Stomach (tissue), 19 donors: ENCODE measurements at places on chromosomes 3 and 15. TPM values are rescaled to one million over a fixed set of nuclear protein-coding genes. Genes with fewer than 3 reads are reported as not detected.

DNA sequence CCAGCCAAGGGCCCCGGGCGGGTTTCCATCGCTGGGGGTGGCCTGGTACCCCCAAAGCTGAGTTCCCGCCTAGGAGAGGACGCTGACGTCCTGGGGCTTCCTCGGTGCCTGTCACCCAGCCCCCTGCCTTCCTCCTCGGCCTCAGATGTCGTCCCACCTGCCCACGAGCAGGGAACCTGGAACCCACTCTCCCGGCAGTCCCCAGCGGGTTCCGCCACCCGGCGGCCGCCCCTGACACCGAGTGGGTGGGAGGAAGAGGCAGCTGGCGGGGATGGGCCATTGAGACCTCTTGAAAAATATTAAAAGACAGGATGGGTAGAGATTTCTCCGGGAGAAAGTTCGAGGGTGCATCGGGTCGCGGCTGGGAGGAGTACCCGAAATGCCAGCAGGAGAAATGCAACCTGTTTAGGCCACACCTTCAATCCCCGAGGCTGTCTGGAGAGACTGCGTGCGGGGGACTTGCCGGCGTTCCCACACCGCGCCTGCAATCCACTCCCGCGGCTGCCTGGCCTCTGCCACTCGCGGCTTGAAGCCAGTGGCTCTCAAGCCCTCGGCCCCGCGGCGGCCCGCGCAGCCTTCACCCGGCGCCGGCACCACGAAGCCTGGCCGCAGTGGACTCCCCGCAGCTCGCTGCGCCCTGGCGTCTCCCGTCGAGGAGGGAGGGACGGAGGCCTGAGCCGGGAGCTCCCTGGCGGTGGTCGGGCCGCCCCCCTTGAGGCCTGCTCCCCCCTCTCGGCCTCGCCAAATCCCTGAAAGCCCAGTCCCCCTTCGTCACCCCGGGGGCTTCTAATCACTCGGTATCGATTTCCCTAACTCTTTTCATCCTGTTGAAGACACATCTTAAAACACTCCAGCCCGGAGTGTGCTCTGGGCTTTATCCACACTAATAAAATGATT is 8.6 kb upstream of the NR2F2 start:
- DNase-seq, result peak; percentile 77

GRCh38 chr3:41503998-41504623 is 304.8 kb downstream of the CTNNB1 start:
- DNase-seq, result no peak

DNA sequence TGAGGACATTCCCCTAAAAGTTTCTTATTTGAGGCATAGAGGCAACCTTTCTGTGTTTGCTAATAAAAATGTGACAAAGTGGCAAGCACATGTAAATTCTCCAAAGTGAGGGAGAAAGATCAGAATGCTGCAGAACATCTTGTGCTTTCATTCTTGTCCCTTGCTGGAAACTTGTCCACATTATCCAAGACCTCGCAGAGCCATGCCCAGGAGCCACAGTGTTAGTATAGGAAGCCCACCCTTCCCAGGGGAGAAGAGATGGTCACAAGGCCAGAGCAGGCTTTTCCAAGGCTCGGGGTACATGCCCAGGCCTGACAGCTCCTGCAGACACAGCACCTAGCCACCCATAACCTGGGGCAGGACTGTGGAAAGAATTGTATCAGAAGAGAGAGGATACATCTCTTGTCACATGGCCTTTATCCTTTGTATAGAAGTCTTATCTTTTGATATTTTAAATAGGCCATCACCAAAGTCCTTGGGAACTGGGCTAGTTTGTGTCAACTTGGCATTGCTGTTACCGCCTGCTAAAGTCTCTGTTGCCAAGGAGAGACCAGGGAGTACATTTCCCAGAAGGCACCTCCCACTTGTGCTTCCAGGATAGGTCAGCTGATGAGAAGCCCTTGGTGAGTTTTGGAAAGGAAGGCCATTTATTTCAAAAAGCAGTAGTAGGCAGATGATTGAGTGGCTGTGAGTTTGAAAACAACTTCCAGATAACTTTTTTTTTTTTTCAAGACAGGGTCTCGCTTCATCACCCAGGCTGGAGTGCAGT is 10.5 kb downstream of the DLEC1 start:
- no peak for DNase-seq

DNA sequence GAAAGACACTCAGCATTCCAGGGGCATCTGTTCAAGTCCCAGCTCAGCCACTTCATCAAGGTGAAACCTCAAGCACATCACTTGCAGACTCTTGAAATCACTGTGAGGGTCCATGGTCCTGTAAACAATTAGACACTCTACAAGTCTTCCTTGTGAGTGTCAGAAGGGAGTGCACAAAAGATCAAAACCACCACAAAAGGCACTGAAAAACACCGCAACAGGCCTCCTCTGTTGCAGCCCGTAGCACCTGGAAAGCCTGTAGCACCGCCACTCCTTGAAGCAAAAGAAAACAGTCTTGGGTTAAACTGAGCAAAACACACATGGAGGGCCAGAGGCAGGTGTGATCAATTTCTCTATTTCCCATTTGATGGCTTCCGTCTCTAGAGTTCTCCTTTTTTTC is 63.8 kb upstream of the SNRK start:
- DNase-seq, result no peak

GRCh38 chr3:123743121-123743520 is 141.0 kb downstream of the MYLK start:
- no peak for DNase-seq

GRCh38 chr3:194275291-194275690 is 75.8 kb downstream of the CPN2 start:
- no peak for DNase-seq

GRCh38 chr15:48966595-48967301 is 3.0 kb upstream of the SHC4 start:
- DNase-seq, result no peak

DNA sequence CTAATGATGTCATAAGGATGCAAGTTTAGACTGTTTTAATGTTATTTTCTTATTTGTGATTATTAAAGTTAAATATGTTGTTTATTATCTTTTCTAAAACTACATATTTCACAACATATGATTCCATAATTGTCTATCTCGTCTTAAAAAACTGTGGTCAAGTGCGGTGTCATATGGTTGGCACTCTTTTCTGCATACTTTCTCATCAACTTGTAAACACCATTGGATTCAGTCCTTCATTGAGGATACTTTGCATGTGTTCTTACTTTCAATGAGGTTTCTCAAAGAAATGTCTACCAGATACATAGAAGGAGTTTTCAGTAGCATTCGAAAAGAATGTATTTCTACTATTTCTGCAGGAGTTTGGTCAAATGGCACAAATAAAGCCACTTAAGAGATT is 22.0 kb upstream of the ALPK3 start:
- no peak for DNase-seq

DNA sequence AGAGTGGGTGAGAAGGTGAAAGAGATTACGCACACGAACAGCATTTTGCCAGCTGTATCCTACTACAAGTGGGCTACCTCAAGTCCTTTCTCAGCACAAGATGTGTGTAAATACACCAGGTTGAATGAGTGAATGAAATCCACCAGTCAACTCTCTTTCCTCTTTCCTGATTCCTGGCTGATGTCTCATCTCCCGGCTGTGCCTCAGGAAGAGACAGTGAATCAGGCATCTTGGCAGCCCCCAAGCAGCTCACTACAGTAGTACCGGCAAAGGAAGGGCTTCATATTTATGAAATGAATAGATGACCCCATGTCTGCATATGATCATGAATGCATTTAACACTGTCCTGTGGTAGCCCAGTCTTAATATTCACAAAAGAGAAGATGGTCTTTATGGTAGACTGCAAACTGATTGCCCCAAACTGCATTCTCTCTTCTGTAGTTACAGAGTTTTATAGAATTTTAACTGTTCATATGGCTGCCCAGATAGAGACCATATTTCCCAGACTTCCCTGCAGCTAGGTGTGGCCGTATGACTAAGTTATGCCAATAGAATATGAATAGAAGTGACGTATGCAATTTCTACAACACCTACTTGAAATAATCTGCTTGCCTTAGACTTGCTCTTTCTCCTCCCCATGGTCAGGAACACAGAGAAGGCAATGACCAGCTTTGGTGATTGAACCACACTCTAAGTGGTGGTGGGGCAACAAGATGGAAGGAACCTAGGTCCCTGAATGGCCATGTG is 22.7 kb downstream of the MGLL start:
- no peak for DNase-seq

DNA sequence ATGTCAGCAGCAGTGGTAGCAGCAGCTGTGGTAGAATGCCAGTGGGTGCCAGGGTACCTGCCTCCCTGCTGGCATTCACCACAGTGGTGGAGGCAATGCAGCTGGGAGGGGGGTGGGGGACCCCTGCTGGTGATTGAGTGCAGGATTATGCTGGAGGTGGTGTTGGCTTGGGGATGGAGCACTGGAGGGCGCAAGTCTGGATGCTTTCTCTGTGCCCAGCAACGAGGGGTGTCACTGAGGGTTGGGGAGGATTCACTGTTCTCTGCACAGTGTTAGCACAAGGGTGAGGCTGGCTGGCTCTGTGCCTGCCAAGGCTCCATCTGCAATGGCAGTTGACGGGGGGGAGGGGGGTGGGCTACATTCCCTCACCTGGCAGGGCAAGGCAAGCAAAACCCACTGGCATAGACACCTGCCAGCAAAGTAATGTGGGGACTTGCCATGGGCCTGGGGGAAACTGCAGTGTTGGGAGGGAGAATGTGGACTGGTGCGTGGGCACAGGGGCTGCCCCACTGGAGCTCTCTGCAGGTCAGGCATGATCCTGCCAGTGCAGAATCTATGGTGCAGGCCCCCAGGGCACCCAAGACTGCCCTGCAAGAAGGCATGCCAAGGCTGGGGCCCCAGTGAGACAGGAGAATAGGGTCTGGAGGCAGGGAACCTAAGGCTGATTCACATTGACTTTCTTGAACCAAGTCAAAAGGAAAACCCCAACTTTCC is 64.3 kb downstream of the MINDY4B start:
- DNase-seq, result no peak

GRCh38 chr3:136819731-136820679 is 1.1 kb downstream of the SLC35G2 start:
- DNase-seq, result peak; percentile 31

- no peak for DNase-seq
Observed at GRCh38 chr15:31248263-31248662, 78.4 kb upstream of the KLF13 start.

- no peak for DNase-seq
Observed at GRCh38 chr3:1190569-1190968, 97.7 kb downstream of the CNTN6 start.

GRCh38 chr3:20576228-20576627 is 390.2 kb upstream of the SGO1 start:
- DNase-seq, result peak; percentile 9

DNA sequence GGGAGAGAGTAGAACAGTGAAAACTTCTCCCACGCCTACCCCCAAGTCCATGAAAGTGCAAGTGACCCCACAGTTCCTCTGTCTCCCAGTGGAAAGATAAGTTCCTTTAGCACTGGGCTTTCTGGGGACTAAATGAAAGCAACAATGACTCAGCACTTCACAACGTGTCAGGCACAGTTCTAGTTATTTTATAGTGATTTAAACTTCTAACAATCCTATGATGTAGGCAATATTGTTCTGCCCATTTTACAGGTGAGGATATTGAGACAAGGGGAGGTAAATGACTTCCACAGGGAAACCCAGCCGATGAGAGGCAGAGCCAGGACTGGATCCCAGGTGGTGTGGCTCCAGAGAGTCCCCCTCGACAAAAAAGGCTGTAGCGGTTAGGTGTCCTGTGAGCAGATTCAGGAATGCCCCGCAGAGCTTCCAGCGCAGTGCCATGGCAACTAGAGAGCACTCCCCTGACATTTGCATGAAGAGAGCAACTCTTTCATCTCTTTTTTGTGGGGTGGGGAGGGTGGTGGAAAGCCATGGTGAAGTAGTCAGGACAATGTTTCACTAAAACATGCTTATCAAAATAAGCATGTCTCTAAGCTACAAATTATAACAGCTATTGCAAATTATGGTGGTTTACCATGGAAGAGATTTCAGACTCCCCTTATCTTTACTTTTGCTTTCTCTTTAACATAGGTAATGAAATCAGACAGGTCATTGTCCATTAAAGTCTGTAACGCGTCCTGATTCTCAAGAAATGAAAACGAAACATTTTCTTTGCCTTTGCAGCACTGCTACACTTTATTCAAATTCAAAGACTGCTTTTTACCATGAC is 62.1 kb downstream of the NR2F2 start:
- DNase-seq, result no peak

GRCh38 chr3:179811321-179812095 is 158.7 kb downstream of the USP13 start:
- DNase-seq, result peak; percentile 84

DNA sequence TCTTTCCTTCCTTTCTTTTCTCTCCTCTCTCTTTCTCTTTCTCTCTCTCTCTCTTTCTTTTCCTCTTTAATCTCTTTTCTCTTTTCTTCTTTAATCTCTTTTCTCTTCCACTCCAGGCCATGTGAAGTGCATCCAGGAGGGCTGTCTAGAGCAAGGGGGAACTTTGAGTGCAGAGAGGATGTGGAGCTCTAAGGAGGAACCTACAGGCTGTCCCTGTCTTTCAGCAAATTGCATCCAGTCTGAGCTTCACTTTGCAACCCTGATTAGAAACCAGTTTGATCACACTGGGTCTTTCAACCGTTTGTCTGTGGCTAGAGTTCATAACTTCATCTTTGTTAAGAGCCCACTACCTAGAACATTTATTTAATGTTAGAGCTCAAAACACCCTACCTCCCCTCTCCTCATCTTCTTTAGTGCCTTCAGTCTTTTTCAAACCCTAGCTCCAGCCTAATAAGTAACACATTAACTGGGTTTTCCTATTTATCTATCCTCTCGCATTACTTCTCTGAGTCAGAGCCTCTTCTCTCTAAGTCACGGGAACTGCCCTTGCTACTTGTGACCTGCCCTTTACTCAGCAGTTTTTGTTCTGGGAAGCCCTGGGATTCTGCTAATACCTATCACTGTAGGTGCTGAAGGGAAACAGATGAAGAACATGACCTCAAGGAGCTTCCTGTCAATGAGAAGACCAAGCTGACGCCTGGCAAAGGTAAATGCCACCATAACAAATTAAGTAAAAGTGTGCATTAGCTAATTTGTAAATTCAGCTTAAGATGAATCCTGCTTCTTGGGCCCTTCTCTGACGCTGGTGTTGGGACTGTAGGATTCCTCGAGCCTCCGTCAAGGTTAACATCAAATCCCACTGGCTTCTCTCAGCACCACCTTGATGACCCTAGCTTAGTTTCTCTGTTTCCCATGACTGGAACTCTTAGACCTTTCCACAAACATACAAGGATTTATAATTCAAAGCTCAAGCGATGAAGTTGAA is at the start of gene GCNT3:
GCNT3 (plus strand) TSS at position 508 of the 985 bp plus-strand sequence. CDS start 6,456 bp downstream, outside the sequence.
- no peak for DNase-seq

GRCh38 chr3:9769426-9770275 is at the start of gene CAMK1:
CAMK1 (minus strand) TSS chr3:9769947; CDS start chr3:9767749, 2,198 bp downstream.
- DNase-seq, result peak; percentile 87

- no peak for DNase-seq
Observed at GRCh38 chr3:55662683-55663082, 175.6 kb upstream of the WNT5A start.

SEMA5B gene
- 1.9 TPM for total RNA-seq

FES gene
- total RNA-seq, result 13.8 TPM

CACNA2D2 gene
- total RNA-seq, result 1.2 TPM

ECE2 gene
- not detected for total RNA-seq

P2RY13 gene
- 1.2 TPM for total RNA-seq

IL16 gene
- 13.3 TPM for total RNA-seq

FOXL2NB gene
- not detected for total RNA-seq

CLDN16 gene
- total RNA-seq, result not detected

PLAAT1 gene
- not detected for total RNA-seq
